Vagina (tissue), 2 donors: ENCODE measurements at places on chromosomes 3 and 15. TPM values are rescaled to one million over a fixed set of nuclear protein-coding genes. Genes with fewer than 3 reads are reported as not detected.

P2RY13 gene
- 0.98 TPM for total RNA-seq

SLC49A4 gene
- 15.7 TPM for total RNA-seq

ITGA11 gene
- 15.5 TPM for total RNA-seq

CGNL1 gene
- total RNA-seq = 38.3 TPM
